LHCN-M2 (cell line): ENCODE measurements at places on chromosomes 4 and X. TPM values are rescaled to one million over a fixed set of nuclear protein-coding genes. Genes with fewer than 3 reads are reported as not detected.

- DNase-seq = peak; percentile 2
Observed at GRCh38 chrX:57044245-57044644, 48.9 kb upstream of the SPIN3 start.

ATOH1 gene
- total RNA-seq = not detected in 2 replicates

GRCh38 chrX:44261286-44261685 is 82.2 kb downstream of the EFHC2 start:
- peak; percentile 2 for DNase-seq

DUSP21 gene
- not detected in 2 replicates for total RNA-seq

- no peak for DNase-seq
Observed at GRCh38 chr4:138086611-138087041, 155.5 kb downstream of the SLC7A11 start.

DNA sequence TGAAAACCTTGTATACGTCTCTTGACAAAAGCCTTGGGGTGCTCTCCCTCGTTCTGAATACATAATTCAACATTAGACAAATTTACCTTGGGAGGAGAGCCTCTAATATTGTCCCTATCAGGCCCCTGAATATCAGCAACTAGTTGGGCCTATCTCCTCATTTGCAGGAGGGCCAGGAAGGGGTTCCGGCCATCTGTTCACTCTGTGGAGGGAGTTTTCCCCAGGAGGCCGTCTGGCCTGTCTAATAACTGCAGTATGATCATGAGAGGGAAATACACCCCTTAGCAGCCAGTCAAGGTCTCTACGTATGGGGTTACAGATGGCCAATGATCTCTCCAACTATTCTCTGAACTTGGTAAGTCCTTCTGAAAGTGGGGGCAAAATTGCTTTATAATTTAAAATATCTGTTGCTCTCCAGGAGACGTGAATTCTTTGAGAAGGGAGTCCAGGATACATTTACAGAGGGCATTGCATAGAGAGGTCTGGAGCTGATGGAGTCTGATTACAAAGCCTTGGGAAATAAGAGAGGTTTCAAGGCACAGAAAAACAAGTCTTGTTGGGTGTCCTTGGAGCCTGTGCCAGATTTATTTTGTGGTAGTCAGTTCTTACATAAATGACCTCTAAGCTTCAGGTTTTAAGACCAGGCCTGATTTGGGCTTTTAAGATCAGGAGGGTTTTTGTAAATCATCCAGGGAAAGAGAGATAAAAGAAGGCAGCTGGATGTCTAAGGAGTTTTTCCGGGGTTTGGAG is 48.2 kb upstream of the UXT start:
- peak; percentile 59 for DNase-seq

KIT gene
- total RNA-seq = not detected in 2 replicates

DNA sequence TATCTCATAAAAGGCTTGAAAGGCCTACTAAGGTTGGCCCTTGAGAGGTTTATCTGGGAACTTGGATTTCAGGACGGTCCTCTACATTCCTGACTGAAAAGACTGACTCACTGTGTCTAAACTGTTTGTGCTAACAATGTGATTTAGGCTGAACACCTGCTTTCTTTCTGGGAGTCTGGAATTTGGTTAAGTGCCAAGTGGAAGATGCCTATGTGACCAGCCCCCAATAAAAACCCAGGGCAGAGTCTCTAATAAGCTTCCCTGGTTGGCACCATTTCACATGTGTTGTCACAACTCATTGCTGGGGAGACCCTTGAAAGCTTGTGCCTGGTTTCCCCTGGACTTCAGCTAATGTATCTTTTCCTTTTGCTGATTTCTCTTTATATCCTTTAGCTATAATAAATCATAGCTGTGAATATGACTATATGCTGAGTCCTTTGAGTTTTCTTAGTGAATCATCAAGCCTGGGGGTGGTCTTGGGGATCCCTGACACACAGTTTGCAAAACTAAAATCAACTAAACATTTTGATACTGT is 55.1 kb downstream of the GPR82 start:
- DNase-seq = peak; percentile 91

GRCh38 chr4:156248917-156249316 is 295.3 kb upstream of the CTSO start:
- no peak for DNase-seq

SPIN2A gene
- total RNA-seq = 0.06 and 0.17 TPM in 2 replicates

GRCh38 chr4:61771056-61771455 is 570.9 kb downstream of the ADGRL3 start:
- DNase-seq = no peak

GRCh38 chrX:121642415-121642814 is 595.0 kb downstream of the GLUD2 start:
- no peak for DNase-seq

NMU gene
- 0.34 TPM in 1 of 2 replicates, not detected in the other for total RNA-seq

DNA sequence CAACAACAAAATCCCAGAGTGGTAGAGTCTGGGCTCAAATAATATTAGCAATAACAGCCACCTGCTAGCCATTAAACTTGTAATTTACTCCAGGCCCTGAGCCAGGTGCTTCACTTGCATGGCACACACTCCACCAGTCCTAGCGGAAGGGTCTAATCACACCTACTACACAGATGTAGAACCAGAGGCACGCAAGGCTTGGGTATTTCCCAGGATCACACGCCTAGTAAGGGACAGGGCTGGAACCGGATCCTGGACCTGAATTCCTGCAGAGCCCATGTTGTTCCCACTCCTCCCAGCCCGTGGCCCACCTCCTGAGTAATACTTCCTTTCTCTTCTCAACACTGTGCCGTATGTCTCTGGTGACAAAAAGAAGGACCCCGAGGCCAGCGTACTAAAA is 5.7 kb downstream of the MAGEA1 start:
- no peak for DNase-seq

- no peak for DNase-seq
Observed at GRCh38 chr4:22522706-22523501, 7.0 kb upstream of the ADGRA3 start.

GRCh38 chr4:85603437-85604336 is 128.7 kb downstream of the ARHGAP24 start:
- peak; percentile 55 for DNase-seq

- DNase-seq = no peak
Observed at GRCh38 chr4:145453163-145453520, 28.5 kb upstream of the SMAD1 start.

DNA sequence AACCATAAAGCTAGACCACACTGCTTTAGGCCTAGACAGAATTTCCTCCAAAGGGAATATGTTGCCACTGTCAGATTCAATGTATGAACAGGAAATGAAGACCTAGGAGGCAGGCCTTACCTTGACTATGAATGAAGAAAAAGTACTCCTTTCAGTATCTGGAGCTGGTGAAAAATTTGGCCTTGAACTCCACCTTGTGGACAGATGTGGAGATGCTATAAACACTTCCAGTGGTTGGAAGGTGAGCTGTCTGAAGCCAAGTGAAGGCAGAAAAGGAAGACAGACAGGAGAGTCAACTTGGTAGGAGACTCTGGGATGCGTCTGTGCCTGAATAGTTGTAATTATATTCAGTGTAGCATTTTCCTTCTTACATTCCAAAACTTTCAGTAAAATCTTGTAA is 17.2 kb downstream of the SPIN3 start:
- peak; percentile 32 for DNase-seq

GRCh38 chr4:95833711-95834194 is 6.1 kb upstream of the PDHA2 start:
- DNase-seq = no peak

- DNase-seq = no peak
Observed at GRCh38 chrX:10111364-10112148, 45.2 kb upstream of the CLCN4 start.

- DNase-seq = no peak
Observed at GRCh38 chr4:170247596-170247995, 157.8 kb upstream of the AADAT start.

MAGEB3 gene
- not detected in 2 replicates for total RNA-seq

DNA sequence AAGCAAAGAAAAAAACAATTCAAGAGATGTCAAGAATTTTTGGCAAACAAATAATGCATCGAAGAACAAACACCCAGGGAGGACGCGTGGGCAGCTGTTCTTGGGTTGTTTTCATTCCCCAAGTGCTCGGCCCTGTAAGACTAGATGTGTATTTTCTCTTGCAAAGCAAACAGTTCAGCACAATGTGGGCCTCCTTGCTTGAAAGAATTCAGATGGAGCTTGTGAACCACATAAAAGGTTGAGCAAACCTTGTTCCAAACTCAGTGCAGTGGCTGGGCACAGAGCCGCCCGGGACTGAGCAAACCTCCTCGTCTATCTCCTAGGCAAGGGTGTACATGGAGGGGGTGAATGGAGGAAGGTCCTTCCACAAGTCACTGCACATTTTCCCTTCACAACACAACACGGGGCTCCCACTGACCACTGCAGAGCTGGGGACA is 82.4 kb downstream of the HTRA3 start:
- peak; percentile 69 for DNase-seq

GPR119 gene
- total RNA-seq = not detected in 2 replicates

SAGE1 gene
- not detected in 2 replicates for total RNA-seq

HTR2C gene
- not detected in 2 replicates for total RNA-seq

ARMCX4 gene
- total RNA-seq = 0.92 and 1.2 TPM in 2 replicates

DNA sequence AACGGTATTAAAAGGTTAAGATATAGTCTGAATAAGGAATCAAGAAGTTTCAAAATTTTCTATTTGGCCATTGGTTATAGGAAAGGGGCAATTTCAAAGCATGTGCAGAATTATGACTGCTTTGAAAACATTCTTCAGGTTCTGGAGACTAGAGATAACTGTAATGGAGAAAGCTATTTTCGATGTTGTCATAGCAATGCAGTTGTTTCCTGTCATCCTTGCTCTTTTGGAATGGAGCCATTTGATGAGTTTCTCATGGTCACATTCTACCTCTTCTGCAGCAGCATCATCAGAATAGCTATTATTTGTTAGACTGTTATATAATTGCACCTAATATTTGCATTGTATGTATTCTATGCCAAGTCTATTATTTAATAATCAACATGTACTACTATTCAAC is 368.2 kb upstream of the NR3C2 start:
- no peak for DNase-seq

DNA sequence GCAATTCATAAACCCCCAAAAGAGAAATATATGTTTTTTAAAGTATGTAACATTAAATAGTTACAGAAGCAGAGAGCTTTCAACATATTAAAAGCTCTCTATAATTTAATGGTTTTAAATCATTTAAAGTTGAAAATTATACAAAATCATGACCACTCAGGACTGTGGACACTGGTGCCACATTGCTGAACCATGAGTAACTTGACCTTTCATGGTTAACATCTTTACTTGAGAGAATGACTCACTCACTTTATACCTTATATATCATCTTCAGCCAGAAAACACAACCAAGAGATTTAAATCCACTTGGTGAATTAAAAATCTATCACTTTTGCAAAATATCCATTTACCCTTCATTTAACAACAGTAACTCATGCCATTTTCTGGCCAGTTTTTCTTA is 584.3 kb upstream of the SMIM31 start:
- DNase-seq = peak; percentile 74

DNA sequence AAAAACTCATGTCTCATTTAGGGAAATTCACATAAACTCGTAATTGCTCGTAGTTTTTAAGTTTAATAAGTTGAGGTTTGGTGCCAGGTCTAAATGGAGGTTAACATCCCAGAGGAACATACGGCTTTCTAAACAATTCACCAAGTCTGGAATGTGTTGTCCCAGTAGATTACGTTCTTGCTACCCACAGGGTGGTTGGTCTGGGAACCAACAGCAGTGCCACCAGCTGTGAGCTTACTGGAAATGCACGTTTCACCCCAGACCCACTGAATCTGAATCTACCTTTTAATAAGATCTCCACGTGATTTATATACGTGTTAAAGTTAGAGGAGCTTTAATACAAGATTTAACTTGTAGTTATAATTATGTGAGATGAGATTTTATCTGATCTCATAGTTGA is 134.3 kb downstream of the BMPR1B start:
- no peak for DNase-seq

GRCh38 chr4:36243355-36244256 is 708 bp downstream of the ARAP2 start:
- DNase-seq = no peak

GRCh38 chr4:16591272-16591826 is 307.1 kb downstream of the LDB2 start:
- DNase-seq = no peak

CNGA2 gene
- total RNA-seq = not detected in 2 replicates

DNA sequence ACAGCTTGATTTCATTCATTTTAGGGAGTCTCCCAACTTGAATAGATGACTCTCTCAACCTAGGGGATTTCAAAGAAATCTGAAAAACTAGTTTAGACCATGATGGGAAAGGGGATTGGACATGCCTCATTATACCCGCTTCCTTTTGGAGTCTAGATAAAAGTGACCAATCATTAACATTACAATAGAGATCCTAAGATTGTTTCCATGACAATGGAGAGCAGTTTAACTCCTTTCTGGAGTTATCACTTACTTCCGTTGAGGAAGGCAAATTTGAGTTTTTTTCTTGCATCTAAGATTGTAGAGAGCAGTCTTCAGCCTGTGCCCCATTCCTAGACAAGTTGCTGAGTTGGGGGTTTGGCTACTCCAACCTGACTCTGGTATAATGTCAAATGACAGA is 11.4 kb upstream of the IL15 start:
- no peak for DNase-seq

RRH gene
- not detected in 2 replicates for total RNA-seq

GRCh38 chrX:150032742-150033141 is 94.5 kb upstream of the EOLA2 start:
- peak; percentile 33 for DNase-seq

DNA sequence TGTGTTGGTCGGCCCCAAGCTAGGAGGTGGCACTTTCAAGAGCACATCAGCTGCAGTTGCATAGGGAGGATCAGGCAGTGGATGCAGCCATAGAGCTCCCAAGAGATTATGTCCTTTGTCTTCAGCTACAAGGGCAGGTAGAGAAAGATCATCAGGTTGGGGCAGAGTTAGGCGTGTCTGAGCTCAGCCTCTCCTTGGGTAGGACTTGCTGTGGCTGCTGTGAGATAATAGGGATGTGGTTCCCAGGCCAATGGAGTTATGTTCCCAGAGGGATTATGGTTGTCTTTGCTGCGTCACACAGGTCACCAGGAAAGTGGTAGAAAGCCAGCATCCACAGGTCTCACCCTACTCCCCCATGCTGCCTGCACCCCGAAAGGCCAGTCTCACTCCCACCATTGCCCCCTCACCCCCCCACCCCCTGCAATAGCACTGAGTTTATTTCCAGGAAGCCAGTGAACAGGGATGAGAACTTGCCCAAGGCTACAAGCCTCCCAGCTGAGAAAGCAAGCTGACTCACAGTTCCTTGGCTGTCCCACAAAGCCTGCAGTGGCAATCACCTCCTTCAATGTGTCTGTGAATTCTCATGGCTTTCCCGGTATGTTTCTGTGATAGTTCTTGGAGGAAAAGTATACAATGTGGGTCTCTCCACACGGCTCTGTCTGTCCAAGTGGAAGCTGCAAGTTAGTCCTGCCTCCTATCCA is 148.4 kb downstream of the STPG2 start:
- no peak for DNase-seq

- no peak for DNase-seq
Observed at GRCh38 chr4:163666332-163666873, 171.9 kb downstream of the TMA16 start.
